ENCODE measurements at places on chromosomes 2 and 18.

DNA sequence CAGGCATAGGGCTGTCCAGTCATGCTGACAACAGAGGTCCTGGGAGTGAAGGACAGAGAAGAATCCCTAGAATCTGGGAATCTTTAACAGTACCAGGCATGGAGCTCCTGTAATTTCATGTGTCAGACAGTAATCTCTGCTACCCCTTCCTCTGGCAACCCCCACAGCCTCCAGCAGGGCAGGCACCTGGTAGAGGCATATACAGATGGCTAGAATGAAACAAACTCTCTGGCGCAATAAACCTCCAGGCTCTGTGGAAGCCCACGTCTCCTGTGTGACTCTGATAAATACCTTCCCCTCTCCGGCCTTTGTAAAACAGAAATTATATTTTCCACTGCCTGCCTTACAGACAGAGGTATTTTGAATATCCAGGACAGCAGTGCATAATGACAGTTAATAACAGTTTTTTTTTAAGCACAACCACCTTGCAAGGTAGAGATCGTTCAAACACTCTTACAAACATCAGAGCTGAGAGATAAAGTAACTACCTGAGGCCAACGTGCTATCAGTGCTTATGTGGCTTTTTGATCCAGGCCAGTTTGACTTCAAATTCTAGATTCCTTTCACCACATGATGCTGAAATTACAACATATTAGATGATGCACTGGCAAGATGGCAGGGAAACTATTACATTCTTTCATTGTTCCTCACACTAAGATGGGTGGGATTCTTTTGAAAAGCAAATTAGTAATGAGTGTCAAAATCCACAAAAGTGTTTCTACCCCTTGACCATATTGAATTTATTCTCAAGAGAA lies 47.7 kb upstream of the TMEM247 start:
- DNase-seq: peak; percentile 44

- no peak for DNase-seq
Observed at GRCh38 chr18:40325988-40326387, 1629.0 kb upstream of the PIK3C3 start.

DNA sequence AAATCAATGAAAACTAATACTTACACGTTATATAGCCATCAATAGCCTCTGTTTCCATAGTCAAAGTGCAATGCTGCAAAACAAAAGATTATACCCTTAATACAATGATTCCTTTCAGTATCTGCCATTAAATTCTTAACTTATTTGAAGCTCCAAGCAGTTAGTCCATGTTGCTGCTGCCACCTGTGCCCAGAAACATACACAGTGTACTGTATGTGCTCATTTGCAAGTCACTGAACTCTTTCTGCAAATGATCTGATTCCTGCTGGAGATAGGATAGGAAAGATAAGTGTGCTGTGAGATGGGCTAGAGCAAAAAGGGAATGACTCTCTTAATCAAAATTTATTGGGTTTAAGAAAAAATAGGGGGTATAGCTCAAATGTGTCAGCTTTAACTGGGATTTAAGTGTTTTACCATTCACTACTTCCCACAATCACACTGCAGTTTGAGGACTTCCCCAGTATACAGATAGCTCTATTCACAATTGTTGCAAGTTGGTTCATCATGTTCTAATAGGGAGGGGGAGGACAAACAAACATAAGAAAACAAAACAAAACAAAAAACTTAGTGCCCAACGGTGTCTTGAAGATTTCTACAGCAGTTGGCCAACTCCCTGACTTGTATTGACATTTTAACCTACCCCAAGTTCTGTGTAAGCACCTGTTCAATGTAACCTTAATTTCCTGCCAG lies 2.7 kb downstream of the IKZF2 start:
- DNase-seq: no peak

DNA sequence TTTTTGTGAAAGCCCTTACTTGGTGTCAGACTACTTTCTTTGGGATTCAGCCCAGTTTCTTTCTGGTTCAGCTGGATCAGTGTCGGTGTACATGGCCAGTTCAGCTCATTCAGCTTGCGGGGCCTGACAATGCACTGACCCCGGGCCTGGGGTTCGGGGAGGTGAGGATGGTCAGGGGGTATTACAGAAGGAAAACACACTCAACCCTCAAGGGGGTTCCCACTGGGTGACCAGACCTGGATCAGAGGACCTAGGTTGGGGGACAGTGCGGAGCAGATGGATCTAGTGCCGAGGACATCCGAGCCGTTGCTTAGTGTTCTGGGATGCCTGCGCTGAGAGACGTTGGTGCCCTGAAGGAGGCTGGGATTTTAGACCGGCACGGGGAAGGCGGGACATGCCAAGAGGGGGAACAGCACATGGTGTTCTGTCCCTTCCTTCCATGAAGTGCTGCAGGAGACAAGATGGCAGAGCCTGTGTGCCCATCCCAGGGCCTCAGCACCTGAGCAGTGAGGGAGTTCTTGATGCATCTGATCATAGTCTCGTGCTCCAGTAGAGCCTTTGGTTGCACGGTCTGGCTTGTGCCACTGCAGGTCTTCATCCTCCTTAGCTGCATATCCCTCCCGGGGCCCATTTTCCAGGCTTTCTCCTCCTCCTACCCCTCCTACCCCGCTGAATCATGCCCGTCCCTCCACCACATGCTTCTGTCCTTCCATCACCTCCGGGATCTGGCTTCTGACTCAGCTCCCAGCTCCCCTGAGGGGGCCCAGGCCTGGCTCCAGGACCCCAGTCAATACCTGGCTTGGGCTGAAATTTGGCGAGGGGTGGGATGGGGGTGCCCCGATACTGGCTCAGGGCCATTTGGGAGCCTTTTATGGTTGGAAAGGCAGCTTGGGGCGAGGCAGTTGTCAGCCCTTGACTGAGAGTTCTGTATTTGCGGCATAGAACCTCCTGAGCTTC lies 18.0 kb downstream of the SPEG start:
- DNase-seq: peak; percentile 97

GRCh38 chr18:56568986-56569385 lies 69.4 kb downstream of the TXNL1 start:
- no peak for DNase-seq

DNA sequence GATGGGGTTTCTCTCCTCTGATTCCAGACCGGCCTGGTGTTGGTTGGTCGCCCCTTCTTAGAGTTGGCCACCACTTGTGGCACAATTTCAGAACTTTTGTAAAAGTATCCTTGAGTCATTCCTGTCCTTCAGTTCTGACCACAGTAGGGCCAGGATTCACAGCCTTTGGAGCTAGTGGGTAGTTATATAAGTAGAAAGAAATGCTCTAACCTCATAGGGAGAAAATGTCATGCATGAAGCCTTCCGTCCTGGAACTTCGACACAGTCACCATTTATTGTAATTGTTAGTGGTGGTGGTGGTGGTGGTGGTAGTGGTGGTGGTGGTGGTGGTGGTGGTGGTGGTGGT lies 65.4 kb downstream of the EPAS1 start:
- peak; percentile 32 for DNase-seq

DNA sequence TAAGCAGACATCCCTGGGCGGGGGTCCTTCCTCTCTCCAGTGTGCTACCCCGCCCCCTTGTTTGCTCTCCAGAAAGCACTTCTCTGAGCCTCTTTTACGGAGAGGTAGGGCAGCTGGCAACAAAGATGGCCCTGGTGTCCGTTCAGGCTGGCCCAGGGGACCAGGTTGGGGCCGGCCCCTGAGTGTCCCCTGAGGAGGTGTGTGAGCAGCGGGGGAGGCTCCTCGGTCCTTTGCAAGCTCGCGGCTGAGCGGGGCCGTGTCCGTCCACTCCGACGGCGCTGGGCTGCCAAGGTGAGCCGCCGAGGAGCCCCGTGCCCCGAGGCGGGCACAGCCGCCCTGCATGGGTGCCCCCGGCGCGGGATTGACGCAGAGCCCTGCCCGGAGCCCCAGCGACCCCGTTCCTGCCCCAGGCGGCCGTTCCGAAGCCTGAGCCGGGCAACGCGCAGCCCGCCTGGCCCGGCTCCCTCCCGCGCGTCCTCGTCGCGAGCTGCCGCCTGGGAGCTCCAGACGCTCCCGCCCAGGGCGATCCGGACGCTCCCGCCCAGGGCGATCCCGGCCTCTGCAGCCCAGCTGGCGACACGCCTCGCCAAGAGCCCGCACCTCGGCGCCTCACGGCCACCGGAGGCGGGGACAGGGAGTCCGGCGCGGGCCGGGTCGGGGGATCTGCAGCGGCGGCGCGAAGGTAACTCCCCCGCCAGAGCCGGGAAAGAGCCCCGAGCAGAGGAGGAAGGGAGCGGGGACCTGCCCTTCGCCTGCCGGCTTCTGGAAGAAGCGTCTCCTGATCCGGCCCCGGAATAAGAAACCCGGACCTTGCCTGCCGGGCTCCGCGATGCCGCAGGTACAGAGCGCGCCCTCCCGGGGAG lies at the start of gene PROKR1:
TSS of gene PROKR1 (plus strand) at position 569 of the 863 bp plus-strand sequence. CDS start 2,243 bp downstream, outside the sequence.
- DNase-seq: peak; percentile 5

DNA sequence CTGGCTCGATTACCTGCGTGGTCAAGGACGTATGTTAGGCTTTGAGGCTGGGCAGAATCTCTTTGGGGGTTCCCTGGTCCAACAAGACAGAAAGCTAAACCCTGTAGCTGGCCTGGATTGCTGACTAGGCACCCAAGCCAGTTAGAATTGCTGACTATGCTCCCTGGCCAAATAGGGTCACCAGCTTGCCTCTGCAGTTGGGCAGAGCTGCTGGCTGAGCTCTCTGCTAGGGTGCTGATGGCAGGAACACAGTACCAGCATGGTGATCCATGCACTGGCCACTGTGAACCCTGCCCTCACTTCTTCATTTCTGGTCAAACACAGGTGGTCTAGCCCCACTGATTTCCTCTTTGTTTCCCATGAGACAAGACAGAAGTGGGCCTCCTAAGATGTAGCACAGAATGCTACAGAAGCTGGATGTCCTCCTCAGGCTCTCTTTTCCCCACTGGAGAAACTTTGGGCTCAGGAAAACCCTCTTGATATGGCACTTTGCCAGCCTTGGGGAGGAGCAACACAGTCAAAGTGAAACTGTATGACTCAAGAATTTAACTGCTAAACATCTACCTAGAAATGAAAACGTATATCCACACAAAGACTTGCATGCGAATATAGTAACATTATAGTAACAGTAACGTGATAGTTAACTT lies 20.8 kb downstream of the SP140L start:
- DNase-seq: peak; percentile 12

DNA sequence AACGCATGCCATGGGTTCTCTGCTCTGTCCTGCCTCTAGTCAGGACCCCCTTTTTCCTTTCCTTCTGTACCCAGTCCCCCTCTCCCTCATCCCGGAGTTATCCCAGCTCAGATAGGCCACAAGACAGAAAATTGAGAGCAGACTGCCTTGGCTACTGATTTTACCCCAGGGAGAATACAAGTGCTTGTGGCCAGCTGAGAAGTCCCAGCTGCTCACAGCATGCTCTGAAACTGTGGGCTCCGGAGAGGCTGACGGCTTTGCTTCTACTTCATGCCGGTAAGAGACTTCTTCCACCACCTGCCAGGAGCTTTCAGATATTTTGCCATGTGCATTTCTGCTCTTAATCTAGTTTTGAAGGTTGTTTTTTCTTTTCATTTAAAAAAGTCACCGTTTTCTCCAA lies 20.0 kb upstream of the SIX2 start:
- no peak for DNase-seq

- no peak for DNase-seq
Observed at GRCh38 chr2:69926849-69927515, 12.1 kb downstream of the MXD1 start.

DNA sequence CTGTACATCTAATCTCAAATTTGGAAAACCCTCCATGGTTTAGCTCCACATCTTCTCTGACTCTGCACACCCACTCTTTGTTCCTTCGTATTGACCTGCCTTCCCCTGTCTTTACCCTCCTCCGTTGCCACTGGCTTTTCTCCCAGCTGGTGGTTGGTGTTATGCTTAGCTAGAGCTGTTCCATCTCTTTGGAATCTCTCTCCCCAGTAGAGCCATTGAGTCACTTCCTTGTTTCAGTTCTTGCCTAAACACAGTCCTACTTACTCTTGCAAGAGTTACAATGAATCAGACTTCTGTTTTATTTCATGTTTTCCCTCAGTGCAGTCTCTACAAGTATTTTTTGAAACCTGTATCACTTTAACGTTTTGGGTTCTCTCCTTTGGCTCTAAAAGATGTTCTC lies 263.9 kb downstream of the LTBP1 start:
- peak; percentile 99 for DNase-seq

- no peak for DNase-seq
Observed at GRCh38 chr2:163944347-163944737, 208.5 kb upstream of the FIGN start.

- no peak for DNase-seq
Observed at GRCh38 chr2:119265693-119266066, 42.0 kb downstream of the STEAP3 start.

DNA sequence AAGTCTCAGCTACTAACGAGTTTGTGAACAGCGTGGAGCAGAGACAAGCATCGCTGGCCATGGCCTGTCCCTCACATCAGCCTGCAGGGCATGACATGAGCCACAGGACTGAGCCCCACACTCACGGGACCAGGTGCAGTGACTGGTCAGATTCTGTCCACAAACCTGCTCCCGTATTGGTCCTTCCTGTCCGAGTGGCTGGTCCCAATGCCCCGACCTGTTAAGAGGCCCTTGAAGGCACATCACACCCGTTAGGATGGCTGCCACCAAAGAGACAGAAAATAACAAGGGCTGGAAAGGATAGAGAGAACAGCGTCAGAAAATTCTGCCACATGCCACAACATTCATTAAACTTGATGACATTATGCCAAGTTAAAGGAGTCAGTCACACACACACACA lies 403.2 kb upstream of the MYT1L start:
- no peak for DNase-seq

GRCh38 chr2:97953853-97954252 lies 41.9 kb downstream of the TMEM131 start:
- DNase-seq: no peak

- no peak for DNase-seq
Observed at GRCh38 chr2:14137643-14138042, 494.9 kb upstream of the LRATD1 start.

GRCh38 chr2:161172901-161173540 lies 12.8 kb downstream of the TANK start:
- no peak for DNase-seq

- no peak for DNase-seq
Observed at GRCh38 chr2:9693646-9694045, 62.8 kb upstream of the YWHAQ start.

- DNase-seq: no peak
Observed at GRCh38 chr2:177314722-177315264, 50.3 kb upstream of the NFE2L2 start.

- no peak for DNase-seq
Observed at GRCh38 chr2:82316586-82316985, 2012.0 kb upstream of the LRRTM1 start.

DNA sequence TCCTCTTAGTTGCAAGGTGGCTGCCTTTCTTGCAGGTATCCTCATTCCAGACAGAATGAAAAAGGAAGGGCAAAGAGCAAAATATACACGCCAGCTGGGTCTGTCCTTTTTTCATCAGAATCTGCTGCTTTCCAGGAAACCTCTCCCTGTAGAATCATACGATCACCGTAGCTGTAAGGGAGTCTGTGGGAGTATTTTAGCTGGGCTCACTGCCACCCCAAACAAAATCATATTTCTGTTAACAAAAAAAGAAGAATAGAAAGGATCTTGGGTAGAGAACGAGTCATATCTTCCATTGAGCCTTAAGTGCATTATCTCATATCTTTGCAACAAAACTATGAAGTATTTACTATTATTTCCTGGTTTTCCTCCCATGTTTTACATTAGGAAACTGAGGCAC lies 15.0 kb upstream of the TANC1 start:
- DNase-seq: peak; percentile 85
